ENCODE measurements at places on chromosomes 13 and 19.

DNA sequence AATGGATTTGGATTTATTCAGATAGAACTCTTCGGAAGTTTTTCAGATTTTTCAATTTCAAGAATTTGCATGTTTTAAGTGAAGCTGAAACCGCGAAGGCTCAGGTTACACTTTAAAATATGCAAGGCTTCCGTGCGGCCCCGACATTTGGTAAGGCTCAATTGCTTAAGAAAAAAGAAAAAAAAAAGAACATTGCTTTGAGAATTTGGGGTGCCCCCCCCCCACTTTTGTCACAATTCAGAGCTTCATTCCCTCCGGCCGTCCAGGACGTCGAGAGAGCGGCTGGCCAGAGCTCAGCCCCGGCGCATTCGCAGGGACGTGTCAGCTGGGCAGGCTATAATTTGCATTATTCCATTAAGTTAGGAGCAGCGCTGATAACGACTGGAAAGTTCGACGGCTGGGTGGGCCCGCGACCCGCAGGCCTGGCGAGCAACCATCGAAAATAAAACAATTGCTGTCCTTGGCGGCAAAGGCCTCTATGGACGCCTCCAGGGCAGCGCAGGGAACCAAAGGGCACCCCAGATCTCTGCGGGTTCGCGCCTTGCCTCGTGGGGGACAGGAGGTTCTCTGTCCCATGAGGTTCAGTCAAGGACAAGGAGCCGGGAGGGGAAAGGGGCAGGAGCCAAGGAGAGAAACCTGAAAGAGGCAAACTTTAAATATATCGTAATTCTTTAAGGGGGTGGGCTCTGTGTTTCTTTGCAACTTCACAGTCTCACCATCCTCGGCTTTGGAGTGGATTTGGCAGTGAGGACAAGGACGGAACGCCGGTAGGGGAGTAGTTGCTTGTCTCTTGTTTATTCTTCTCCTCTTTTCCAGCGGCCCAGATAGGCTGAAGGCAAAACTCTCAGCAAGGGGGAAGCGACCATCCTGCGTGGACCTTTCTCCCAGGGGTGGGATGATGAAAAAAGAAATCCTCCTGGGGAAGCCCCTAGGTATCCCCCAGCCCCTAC lies 7.0 kb downstream of the SOX21 start:
- DNase-seq = no peak

DNA sequence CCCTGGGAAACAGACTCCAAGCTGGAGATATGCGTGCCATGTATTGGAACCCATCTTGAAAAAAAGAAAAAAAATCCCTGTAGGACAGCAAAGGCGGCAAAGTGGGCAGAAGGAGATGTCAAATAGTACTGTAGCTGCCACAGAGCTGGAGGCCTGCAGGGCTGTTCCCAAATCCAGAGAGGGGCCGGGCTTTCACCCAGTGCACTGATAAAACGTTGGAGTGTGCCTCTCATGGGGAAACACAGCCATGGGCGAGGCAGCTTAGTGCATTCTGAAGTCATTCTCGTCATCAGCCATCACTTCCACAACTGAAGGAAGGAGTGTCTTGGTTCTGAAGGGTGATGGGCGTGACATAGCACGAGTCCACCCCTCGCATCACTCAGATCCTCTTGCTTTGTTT lies 4.8 kb downstream of the SGCG start:
- DNase-seq = no peak

DNA sequence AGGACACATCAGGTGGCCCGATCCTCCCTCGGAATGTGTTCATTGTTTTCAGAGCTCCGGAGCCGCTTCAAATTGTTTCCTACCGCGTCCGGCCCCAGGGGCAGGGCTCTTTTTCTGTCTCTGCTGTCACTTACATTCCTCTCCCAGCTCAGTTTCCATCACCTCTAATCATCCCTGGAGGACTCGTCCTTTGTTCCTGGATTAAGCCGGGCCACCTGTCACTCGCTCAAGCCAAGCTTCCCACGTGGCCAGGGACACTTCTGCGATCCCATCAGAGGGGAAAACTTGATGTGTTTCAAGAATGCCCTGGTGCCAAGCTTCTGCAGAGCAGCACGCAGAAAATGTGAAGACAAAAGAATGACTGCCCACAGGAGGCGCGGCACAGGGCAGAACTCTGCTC lies 13.5 kb downstream of the IL17D start:
- peak; percentile 69 for DNase-seq

- DNase-seq = no peak
Observed at GRCh38 chr13:101111894-101112293, 304.4 kb downstream of the NALCN start.

- DNase-seq = no peak
Observed at GRCh38 chr13:109394311-109394988, 391.9 kb downstream of the IRS2 start.

- no peak for DNase-seq
Observed at GRCh38 chr19:2129892-2130770, 21.2 kb downstream of the AP3D1 start.

DNA sequence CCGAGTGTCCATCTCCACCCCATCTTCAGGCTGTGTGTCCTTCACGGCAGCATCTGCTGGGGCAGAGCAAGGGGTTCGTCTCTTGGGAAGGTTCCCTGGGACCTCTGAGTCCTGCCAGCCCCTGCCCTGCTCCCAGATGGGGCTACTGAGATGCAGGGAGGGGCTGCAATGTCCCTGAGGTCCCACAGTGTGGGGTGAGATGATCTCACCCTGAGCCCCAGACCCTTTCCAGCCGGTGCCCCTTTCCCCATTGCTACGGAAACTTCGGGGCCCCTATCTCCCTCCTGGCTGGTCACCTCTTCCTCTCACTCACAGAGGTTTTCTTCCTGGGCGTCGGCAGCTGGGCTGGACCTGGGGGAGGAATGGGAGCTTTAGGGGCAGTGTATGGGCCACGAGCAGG lies 5.0 kb downstream of the LILRB2 start:
- DNase-seq = no peak

- DNase-seq = no peak
Observed at GRCh38 chr13:108407495-108407894, 138.0 kb downstream of the TNFSF13B start.

DNA sequence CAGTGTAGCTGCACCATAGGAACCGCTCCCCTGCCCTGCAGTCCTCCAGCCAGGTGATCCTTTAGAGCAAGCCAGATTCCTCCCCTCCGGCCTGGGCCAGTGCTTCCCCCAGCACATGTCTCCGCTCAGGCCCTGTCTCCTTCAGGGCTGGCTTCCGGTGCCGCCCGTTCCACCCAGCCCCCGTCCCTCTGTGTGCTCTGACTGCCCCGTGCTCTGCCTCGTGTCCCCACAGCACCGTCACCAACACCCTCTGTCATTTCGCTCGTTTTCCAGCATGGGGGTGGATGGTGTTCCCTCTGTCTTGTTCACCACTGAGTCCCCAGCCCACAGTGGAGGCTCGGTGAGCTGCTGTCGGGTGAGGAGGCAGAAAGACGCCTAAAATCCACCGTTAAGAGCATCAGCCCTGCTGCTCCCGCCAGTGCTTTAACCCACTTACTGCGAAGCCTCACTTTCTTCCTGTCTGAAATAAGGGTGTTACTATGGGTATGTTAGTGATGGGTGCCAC lies 54.5 kb downstream of the TSSK6 start:
- no peak for DNase-seq

- DNase-seq = no peak
Observed at GRCh38 chr19:16581145-16581970, 9.1 kb upstream of the SLC35E1 start.

DNA sequence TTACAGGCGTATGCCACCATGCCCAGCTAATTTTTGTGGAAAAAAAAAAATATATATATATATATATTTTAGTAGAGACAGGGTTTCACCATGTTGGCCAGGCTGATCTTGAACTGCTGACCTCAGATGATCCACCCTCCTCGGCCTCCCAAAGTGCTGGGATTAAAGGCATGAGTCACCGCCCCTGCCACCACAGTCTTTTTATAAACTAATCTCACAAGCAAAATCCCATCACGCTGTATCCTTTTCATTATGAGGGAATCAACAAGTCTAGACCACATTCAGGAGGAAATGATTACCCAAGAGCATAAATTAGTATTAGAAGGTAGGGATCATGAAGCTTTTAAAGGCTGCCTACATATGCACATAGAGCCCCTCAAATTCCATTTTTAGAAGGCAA lies 210.6 kb upstream of the NBEA start:
- no peak for DNase-seq

- DNase-seq = no peak
Observed at GRCh38 chr13:69155136-69155535, 952.5 kb upstream of the ATXN8OS start.

DNA sequence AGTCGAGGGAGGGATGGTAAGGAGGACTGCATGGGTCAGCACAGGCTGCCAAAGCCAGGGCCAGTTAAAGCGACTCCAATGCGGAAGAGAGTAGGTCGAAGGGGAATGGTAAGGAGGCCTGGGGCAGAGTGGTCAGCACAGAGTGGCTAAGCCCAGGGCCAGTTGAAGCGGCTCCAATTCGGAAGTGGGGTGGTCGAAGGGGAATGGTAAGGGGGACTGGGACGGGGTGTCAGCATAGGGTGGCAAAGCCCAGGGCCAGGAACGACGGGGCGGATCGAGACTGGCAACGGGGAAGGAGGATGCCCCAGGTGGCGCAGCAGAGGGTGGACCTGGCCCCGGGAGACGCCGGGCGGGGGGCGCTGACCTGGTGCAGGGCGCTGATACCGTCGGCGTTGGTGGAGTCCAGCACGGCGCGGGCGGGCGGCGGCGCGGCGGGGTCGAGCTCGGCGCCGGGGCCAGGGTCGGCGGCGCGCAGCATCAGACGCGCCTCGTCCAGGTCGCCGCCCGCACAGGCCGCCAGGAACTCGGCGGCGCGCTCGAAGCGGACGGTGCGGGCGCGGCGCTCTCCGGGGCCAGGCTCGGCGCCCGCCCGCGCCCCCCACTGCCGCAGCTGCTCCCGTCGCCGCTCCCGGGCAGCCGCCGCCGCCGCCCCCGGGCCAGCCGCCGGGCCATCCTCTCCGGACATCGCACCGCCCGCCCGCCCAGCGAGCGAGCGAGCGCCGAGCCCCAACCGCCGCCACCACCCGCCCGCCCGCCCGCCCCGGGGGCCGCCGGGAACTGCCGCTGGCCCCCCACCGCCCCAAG lies at the start of gene PPP1R12C:
Gene PPP1R12C, minus strand, starts transcription at position 779 of the 804 bp plus-strand sequence. Its CDS starts 94 bp downstream, at position 685.
- DNase-seq = no peak

DNA sequence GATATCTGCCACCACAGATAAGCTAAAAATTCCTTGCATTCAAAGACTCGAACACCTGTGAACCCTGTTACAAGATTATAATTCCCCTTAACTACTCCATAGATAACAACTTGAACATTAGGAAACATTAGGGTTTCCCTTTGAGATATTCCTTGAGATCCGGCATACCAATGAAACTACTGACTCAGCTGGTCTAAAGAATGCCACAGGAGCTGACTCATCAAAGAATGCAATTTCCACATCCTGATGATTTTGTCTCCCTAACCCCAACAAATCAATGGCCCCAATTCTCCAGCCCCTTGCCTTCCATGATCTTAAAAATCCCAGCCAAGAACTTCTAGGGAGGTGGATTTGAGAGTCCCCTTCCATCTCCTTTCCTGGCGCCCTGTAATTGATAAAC lies 35.6 kb upstream of the ZNF599 start:
- DNase-seq = no peak

DNA sequence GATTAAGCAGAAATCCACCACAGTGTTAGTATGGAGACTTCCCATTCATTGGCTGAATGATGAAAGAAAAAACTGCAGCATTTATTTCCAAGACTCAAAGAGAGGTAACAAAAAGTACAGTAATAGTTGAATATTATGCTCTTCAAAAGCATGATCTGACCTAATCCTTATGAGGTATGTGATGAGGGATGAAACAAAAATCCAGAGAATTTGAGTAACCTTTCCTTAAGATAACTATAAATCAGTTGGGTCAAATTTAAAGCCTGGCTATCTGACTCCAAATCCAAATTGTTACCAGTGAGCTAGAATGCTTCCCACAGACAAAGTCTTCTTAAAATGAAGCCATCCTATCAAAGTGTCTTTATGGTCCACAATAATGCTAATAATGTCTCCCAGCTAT lies 38.1 kb downstream of the NUFIP1 start:
- DNase-seq = no peak

- peak; percentile 43 for DNase-seq
Observed at GRCh38 chr13:48232420-48233045, 473 bp upstream of the ITM2B start.

All from cerebellar nuclear complex (tissue), 1 donor.